Hepatocyte (in vitro differentiated cells): ENCODE measurements at places on chromosomes 16 and 17. TPM values are rescaled to one million over a fixed set of nuclear protein-coding genes. Genes with fewer than 3 reads are reported as not detected.

Gene AIPL1
- not detected in 2 replicates for total RNA-seq

DNA sequence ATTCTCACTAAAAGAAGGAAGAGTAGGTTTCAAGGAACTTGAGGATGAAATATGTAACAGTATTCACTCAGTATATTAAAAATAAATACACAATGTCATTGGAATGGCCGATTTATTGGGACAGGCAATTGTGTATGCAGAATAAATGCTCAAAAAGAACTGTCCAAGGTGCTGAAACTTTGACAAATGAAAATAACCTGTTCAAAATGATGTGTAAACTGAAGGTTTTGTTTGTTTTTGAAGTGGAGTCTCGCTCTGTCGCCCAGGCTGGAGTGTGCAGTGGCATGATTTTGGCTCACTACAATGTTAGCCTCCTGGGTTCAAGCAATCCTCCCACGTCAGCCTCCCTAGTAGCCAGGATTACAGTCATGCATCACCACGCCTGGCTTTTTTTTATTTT lies 318.7 kb upstream of the RBFOX1 start:
- H3K4me3 ChIP-seq = no peak overlapping the region
- no peaks in the 10 kb centered on the region for H3K36me3 ChIP-seq
- H3K27ac ChIP-seq = no peak overlapping the region
- DNase-seq = peak; percentile 54
- H3K4me1 ChIP-seq = no peaks in the 10 kb centered on the region
- no peaks in the 10 kb centered on the region for H3K27me3 ChIP-seq

- no peak overlapping the region for H3K27ac ChIP-seq
- no peak overlapping the region for H3K4me3 ChIP-seq
- H3K36me3 ChIP-seq = no peaks in the 10 kb centered on the region
Observed at GRCh38 chr17:28871056-28871579, 16.3 kb downstream of the ERAL1 start.

- H3K4me1 ChIP-seq = no peaks in the 10 kb centered on the region
- H3K27me3 ChIP-seq = no peaks in the 10 kb centered on the region
- no peak overlapping the region for H3K27ac ChIP-seq
- no peak overlapping the region for H3K4me3 ChIP-seq
Observed at GRCh38 chr16:85037050-85037410, 9.4 kb downstream of the KIAA0513 start.

DNA sequence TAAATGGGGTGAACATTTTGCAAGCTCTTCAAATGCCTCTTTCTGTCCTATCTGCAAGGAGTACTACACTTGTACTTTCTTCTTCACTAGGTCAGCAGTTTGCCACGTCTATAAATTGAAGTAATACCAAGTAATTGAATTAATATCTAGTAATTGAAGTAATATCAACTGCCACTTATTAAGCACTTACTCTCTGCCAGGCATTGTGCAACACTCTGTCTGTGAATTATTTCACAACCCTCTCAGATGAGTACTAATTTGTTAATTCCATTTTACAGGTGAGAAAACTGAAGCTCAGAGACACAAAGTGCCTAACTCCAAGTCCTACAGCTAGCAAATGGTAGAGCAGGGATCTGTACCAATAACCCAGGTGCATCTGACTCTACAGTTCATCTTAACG lies 4.1 kb downstream of the SDR42E1 start:
- no peaks in the 10 kb centered on the region for H3K4me1 ChIP-seq
- DNase-seq = no peak
- no peak overlapping the region for H3K27ac ChIP-seq
- H3K27me3 ChIP-seq = no peaks in the 10 kb centered on the region
- no peaks in the 10 kb centered on the region for H3K36me3 ChIP-seq

- DNase-seq = peak; percentile 42
- H3K27me3 ChIP-seq = no peaks in the 10 kb centered on the region
- H3K27ac ChIP-seq = no peak overlapping the region
- H3K4me3 ChIP-seq = no peak overlapping the region
- no peaks in the 10 kb centered on the region for H3K4me1 ChIP-seq
Observed at GRCh38 chr17:33964344-33964979, 290.6 kb upstream of the CCL2 start.

DNA sequence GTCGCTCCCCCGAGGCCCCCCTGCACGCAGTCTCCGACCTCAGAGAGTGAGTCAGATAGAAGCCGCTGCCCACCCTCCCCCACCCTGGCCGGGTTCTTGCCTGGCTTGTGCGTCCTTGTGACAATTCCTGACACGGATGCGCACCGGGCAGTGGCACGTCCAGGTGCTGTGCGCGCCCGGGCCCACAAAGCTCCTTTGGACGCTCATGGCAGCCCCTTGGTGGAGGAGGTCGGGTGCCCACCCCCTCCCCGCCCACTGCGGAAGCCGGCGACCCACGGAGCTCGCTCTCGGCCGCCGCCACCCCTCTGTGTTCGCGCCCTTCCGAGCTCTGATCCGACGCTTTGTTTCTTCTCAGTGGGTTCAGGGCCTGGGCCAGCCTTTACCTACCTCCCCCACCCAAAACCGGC lies 662 bp upstream of the TUBB3 start:
- H3K27ac ChIP-seq = peak overlapping the region; percentile 99
- peak; percentile 94 for DNase-seq
- no peaks in the 10 kb centered on the region for H3K36me3 ChIP-seq
- H3K27me3 ChIP-seq = peaks cover 6% of the 10 kb centered on the region
- H3K4me1 ChIP-seq = peaks cover 39% of the 10 kb centered on the region

- H3K27ac ChIP-seq = no peak overlapping the region
- H3K4me3 ChIP-seq = no peak overlapping the region
- no peaks in the 10 kb centered on the region for H3K36me3 ChIP-seq
- no peaks in the 10 kb centered on the region for H3K27me3 ChIP-seq
Observed at GRCh38 chr17:29807520-29808361, 122.3 kb downstream of the SSH2 start.

GRCh38 chr16:74775255-74775654 lies 635 bp upstream of the FA2H start:
- no peak for DNase-seq
- peak overlapping the region; percentile 11 for H3K4me3 ChIP-seq

DNA sequence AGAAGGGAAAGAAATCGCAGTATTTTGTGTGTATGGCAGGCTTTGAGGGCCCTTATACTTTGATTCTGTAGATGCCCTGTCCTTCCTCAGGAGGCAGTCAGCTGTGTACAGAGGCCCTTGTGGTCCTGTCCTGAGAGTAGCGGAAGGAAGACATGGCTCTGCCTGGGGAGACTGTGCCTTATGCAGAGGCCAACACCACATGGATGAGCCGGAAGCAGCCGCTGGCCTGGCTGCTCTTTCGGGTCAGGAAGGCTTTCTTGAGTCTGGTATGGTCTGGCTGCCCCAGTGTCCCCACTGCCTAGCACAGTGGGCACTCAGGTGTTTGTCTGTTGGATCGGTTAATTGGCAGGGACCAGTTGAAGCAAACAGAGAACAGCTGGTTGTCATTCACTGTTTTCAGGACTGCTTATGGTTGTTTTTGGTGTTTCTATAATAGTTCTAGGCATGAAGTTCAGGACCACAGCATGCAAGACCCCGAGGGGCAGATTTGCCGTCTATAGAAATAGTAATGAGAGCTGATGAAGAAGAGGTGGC lies 12.4 kb downstream of the USP10 start:
- peaks cover 4% of the 10 kb centered on the region for H3K4me1 ChIP-seq
- DNase-seq = no peak
- no peaks in the 10 kb centered on the region for H3K36me3 ChIP-seq
- no peak overlapping the region for H3K27ac ChIP-seq
- no peaks in the 10 kb centered on the region for H3K27me3 ChIP-seq

- H3K4me3 ChIP-seq = peak overlapping the region; percentile 88
- H3K27me3 ChIP-seq = no peaks in the 10 kb centered on the region
- H3K27ac ChIP-seq = peak overlapping the region; percentile 93
- no peaks in the 10 kb centered on the region for H3K36me3 ChIP-seq
- H3K4me1 ChIP-seq = peaks cover 14% of the 10 kb centered on the region
Observed at GRCh38 chr16:1475552-1476114, 805 bp upstream of the CLCN7 start.
